Right cardiac atrium (tissue), 5 donors: ENCODE measurements at places on chromosomes 6 and 20. TPM values are rescaled to one million over a fixed set of nuclear protein-coding genes. Genes with fewer than 3 reads are reported as not detected.

PTPRA gene
- 37.1 TPM for total RNA-seq

DNA sequence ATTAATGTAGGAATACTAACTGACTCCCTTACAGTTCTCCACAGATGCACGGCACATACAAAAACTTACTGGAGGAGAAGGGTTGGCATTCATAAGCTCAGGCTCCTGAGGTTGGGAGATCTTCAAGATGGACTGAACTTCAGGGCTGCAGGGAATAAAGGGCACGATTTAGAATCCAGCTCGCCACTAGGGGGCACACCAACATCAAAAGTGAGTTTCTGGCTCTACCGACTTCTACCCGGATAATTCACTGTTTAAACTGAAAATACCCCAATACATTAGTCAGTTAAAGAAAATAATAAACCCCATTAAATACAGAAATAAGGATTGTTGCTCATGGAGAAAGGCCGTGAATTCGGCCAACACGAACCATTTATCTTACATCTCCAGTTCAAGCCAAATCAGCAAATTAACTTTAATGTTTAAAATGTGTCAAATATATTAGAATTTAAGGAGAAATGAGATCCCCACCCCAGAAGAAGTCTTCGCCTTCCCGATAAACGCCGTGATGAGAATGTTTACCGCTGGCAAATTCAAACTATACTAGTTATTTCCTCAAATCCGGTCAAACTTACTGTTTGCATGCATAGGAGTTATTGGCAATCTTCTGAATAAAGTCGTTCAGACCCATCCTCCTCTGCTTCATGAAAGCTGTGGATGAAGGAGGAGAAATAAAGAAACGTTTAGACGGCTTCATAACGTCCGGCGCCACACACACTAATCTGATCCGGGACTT lies 121.7 kb upstream of the SLC2A12 start:
- DNase-seq = peak; percentile 81

GRCh38 chr20:63164484-63165355 lies 51.2 kb downstream of the YTHDF1 start:
- DNase-seq = peak; percentile 2

RNF8 gene
- total RNA-seq = 22.7 TPM

DNA sequence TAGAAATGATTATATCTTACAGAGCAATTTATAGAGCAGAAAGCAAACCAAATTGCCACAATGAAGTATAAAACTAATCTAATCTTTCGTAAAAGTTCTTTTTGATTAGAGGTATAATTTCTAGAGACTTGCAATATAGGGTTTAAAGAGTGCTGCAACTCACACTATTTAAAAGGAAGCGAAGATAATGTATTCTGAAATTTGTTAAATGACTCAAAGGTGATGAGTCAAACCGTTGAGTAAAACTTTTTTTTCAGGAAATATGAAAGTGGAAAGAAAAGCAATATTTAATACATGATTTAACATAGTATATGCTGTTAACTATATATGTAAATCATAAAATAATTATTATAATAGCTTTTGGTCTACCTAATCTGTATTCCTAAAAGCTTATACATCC lies 133.6 kb downstream of the SYNE1 start:
- no peak for DNase-seq

DPPA5 gene
- not detected for total RNA-seq

ETV7 gene
- 0.34 TPM for total RNA-seq

C20orf144 gene
- total RNA-seq = not detected

DNA sequence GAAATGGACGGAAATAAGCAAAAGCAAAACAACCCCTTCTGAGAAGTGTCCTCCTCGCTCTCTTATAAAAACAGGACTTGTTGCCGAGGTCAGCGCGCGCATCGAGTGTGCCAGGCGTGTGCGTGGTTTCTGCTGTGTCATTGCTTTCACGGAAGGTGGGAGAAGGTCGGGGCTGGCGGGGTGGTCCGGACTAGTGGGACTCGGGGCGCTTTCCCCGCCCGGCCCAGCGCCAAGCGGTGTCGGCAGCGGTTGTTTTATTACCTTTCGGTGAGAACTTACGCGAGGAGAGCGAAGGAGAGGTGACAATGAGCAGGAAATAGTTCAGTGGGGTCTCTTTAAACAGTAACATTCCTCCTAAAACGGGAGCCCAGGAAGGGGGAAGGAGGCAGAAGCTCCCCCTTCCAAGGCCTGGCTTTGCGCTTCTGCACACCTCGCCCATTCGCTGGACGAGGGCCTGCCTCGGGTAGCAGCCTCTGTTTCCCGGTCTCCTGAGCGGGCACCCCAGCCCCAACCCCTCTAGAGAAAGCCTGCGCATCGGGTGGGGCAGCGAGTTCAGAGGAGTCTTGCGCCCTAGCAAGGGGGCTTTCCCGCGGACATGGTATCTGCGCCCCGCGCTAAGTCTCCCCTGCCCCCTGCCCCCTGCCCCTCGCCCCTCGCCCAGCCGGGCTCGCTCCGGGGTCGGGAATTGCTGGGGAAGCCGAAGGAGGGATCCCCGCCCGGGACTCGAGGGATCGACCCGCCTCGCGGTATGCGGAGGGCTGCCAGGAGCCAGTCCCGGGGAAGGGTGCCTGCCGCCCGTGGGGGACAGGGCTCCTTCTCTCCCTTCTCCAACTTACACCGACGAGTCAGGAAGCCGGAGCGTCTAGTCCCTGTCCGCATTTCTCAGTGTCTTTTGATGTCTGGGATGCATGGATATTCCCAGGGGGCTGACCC lies 1.2 kb upstream of the TBXT start:
- no peak for DNase-seq

DNA sequence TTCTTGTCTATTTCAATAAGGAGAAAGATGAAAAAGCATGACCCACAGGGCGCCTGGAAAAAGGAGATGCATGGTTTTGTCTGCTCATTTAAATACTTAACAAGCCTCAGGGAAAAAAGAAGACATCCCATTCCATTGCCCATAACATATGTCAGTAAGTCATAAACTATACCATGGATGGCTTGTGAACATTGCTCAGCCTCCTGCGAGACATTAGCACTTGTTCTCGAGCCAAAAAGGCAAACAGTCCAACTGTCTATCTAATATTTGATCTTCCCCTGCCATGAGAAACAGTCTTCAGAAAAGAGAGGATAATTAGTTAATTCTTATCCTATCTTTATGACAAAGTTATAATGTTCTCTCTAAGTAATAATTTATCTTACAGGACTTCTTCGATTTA lies 527.4 kb downstream of the HACE1 start:
- DNase-seq = no peak

ZBP1 gene
- 0.38 TPM for total RNA-seq

GRCh38 chr20:15767586-15767985 lies 805.7 kb downstream of the KIF16B start:
- DNase-seq = no peak

SOX18 gene
- total RNA-seq = 42.1 TPM

- DNase-seq = peak; percentile 76
These were observed 66.6 kb downstream of the EZR start for GRCh38 chr6:158752613-158753012.

- no peak for DNase-seq
These were observed 20.5 kb upstream of the TTPAL start for GRCh38 chr20:44455126-44455525.

CCN5 gene
- 99.6 TPM for total RNA-seq

FAM184A gene
- total RNA-seq = 1.8 TPM

DNA sequence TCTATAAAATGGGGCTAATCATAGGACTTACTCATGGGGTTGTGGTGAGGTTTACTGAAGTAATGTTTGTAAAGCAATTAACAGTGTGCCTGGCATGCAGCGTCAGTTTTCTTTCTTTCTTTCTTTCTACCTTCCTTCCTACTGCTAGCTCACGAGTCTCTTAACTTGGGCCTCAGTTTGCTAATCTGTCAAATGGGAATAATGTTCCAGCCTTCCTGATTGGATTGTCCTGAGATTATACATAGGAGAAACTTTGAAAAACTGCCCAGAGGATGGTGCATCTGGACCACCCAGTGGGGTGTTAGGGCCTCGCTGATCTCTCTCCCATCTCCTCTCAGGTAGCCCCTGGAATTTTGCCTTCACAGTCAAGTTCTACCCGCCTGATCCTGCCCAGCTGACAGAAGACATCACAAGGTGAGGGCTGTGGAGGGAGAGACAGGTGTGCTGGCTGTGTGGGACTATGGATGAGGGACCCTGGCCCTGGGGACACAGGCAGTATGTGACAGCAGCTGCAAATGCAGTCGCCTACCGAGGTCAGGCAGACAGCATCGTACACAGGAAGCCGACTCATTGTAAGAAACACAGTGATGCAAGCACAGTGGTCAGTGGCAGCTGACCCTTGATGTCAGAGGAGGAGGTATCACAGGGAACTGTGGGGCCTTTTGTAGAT lies 27.5 kb downstream of the EPB41L1 start:
- DNase-seq = no peak

GRCh38 chr6:135147637-135148592 lies 33.2 kb upstream of the MYB start:
- no peak for DNase-seq

- no peak for DNase-seq
These were observed 283.6 kb downstream of the PTPRT start for GRCh38 chr20:42906120-42906519.

- no peak for DNase-seq
These were observed 21.3 kb upstream of the WFDC2 start for GRCh38 chr20:45448270-45448669.

OXT gene
- not detected for total RNA-seq

TOX2 gene
- total RNA-seq = 1.0 TPM

DNA sequence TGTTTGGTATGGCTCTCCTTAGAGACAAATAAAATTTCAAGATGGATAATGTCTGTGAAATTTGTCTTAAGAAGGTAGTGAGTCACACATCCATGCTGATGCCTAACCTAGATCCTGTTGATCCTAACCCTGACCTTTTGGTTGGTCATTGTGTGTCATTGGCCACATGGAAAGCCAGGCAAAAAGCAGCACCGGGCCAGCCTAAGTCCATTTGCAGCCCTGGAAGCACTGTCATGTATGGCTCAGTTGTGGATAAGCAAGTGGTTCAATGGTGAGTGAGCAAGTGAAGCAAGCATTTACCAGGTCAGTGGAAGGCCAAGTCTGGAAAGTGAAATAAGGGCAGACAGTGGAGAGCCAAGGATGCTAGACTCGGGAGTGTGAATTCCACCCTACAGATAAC lies 12.1 kb upstream of the XRN2 start:
- no peak for DNase-seq

DNA sequence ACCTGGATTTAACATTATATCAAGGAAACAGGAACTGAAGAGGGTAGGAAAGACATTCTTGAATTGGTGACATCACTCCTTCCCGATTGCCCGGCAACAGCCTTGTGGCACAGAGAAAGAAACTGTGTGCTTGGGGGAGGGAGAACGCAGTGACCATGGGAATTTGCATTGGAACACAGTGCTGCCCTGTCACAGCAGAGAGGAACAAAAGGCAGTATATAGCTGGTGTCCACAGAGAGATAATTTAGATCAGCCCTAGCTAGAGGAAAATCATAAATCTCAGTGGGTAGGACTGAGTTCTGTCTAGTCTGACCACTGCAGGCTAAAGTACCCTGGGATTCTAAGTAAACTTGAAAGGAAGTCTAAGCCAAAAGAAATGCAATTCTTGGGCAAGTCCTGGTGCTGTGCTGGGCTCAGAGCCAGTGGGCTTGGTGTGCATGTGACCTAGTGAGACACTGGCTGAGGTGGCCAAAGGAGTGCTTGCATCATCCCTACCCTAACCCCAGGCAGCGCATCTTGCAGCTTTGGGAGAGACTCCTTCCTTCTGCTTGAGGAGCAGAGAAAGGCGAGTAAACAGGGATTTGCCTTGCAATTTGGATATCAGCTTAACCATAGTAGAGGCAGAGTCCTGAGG lies 697.6 kb downstream of the HACE1 start:
- no peak for DNase-seq

- DNase-seq = no peak
These were observed 1.4 kb upstream of the MAN1A1 start for GRCh38 chr6:119350952-119351372.

GRCh38 chr6:111129013-111129412 lies 41.7 kb downstream of the SLC16A10 start:
- DNase-seq = no peak

- no peak for DNase-seq
These were observed 1.2 kb downstream of the NCOA5 start for GRCh38 chr20:46088409-46089166.

- DNase-seq = no peak
These were observed 61.4 kb upstream of the APCDD1L start for GRCh38 chr20:58576603-58576970.

DNA sequence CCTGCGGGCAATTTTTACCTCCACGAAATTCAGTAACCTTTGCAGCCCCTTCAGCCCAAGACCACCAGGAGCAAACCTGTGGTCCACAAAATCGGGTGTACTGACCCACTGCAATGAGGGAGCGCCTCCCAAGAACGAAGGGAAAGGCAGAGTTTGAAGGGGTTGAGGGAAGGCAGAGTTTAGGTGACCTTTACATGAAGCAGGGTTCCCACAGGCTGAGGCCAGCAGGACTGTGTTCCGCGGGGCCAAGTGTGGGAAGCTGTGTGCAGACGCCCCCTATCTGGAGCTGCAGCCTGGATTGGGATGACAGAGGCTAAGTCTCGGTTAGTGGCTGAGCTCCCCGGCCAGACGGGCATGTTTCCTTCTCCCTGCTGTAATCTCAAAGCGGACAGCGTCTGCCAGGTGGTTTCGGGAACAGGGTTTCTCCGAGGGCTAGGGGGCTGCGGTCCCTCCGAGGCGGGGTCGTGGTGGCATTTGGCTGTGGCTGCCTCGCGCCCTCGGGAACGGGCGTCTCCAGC lies 826 bp upstream of the PYGB start:
- peak; percentile 88 for DNase-seq

HBS1L gene
- total RNA-seq = 81.3 TPM

SUMO4 gene
- 0.66 TPM for total RNA-seq

GRCh38 chr6:46254946-46255345 lies 84.2 kb upstream of the ENPP5 start:
- DNase-seq = no peak

DNA sequence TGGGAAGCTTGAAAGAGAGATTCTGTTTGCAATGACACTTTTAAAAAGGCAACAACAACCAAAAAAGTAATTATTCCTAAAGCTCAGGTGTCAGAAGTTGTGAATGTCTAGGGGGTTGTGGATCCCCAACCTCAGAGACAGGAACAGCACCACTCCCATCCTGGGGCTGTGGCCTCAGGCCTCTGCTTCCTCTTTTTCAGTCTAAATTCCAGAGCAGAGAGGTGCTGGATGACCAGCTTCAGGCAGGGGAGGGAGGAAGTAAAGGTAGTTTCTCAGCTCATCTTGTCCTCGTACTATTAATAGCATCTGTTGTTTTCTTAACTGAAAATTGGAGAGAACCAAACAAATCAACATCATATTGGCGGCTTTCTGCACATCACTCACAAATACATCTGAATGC lies 8.3 kb downstream of the NT5E start:
- DNase-seq = no peak

VNN1 gene
- 0.80 TPM for total RNA-seq
